ENCODE measurements at places on chromosomes 16 and 17.

DNA sequence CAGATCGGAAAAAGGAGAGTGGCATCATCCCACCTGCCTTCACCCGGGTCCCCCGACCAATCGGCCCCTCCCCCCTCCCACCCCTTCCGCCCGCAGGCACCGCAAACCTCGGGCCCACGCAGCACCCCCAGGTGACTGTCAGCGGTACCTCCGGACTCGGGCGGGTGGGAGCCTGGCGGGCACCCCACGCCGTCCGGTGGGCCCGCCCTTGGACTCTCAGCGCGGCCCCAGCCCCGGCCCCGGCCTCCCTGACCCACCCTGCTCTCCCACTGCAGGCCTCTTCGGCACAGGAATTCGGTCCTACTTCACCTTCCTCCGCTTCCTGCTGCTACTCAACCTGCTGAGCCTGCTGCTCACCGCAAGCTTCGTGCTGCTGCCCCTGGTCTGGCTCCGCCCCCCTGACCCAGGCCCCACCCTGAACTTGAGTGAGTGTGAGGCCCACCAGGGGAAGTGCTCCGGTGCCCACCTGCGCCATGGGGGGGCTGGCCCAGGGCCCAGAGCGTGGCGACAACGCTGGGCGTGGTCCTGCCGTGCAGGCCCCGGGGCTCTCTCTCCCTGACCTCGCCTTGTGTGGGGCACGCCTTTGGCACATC is 1.6 kb downstream of the TMC8 start:
- peak; percentile 73 for DNase-seq

GRCh38 chr17:7590743-7591142 is 849 bp upstream of the SOX15 start:
- no peak for DNase-seq

GRCh38 chr17:8836821-8837562 is 30.5 kb downstream of the PIK3R6 start:
- no peak for DNase-seq

DNA sequence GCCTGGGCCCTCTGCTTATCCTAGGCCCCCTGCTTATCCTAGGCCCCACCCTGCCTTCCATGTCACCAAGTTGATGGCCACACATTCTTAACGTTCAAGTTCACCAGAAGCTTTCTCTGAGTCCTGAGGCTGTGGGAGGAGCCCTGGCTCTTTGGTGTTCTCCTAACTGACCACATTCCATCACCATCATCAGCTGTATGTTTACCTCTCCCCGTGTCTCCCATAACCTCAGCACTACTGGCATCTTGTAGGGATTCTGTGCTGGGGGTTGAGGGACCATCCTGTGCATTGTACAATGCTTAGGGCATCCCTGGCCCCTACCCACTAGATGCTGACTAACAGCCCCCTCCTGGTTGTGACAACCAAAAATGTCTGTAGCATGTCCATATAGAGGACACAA is 99.3 kb downstream of the NDE1 start:
- no peak for DNase-seq

- DNase-seq = no peak
Observed at GRCh38 chr17:42283241-42284023, 4.9 kb upstream of the STAT5A start.

DNA sequence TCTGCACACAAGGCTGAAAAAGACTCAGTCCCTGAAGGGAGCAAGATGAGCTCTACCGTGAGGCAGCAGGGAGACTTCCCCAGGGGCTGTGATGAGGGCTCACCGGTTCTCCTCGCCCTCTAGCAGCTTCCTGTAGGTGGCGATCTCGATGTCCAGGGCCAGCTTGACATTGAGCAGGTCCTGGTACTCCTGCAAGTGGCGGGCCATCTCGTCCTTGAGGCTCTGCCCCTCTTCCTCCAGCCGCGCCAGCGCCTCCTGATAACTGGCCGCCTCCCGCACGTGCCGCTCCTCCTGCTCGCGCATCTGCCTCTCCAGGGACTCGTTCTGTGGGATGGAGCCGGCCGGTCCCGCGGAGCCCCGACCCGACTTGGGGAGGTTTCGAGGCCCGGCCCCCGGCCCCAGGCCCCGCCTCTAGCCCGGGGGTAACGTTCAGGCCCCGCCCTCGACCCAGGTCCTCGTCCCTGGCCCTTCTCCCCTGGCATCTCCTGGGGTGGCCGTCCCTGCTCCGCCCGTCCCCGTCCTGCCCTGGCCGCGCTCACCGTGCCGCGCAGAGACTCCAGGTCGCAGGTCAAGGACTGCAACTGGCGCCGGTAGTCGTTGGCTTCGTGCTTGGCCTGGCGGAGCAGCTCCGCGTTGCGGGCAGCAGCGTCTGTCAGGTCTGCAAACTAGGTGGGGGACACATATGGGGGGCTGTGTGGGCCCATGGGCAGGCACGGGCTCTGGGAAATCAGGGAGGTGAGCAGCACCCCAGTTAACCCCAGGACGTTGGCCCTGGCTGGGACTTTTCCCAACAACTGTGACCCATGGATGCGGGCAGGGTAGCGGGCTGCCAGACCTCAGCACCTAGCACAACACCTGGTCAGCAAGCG is 3.9 kb downstream of the GFAP start:
- no peak for DNase-seq

DNA sequence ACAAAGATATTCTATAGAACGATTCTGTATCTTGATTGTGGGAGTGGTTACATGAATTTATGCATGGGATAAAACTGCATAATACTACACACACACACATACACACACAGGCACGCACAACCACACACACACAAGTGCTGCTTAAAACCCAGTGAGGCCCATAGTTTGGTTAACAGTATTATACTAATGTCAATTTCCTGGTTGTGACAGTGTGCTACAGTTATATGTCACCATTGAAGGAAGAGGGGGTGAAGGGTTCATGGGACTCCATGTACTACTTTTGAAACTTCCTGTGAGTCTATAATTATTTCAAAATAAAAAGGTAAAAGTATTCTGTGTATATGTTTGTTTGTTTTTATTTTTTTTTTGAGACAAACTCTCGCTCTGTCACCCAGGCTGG is 8.1 kb downstream of the ZC3H7A start:
- DNase-seq = no peak

GRCh38 chr17:61656721-61657217 is 65.8 kb upstream of the NACA2 start:
- DNase-seq = no peak

GRCh38 chr16:87569601-87570571 is 32.4 kb upstream of the JPH3 start:
- no peak for DNase-seq

DNA sequence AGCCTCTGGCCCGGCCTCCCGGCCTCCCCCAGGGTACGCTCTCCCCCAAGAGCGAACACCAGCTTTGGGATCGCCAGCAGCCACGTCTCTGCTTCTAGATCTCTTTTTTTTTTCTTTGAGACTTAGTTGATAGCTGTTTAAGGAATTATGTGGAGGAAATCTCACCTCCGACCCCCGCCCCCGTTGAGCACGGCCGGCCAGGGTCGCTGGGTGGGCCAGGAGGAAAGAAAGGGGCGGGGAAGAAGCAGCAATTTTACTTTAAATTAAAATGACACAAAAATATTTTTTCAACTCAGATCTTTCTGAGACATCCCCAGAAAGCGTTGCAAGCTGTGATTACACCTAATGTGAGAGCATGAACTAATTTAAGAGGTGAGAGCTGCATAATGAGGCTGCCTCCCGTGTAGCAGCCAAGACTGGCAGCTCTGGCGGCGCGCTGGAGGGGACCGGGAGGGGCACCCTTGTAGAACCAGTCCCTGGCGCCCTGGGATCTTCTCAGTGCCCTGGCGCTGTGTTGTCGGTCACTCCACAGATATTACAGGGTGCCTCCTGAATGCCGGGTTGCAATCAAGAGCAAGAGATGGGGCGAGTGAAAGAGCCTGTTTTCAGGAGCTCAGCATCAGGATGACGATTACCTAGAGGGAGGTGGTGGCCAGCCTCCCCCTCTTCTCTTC is 1.9 kb upstream of the CBLN1 start:
- DNase-seq = no peak

DNA sequence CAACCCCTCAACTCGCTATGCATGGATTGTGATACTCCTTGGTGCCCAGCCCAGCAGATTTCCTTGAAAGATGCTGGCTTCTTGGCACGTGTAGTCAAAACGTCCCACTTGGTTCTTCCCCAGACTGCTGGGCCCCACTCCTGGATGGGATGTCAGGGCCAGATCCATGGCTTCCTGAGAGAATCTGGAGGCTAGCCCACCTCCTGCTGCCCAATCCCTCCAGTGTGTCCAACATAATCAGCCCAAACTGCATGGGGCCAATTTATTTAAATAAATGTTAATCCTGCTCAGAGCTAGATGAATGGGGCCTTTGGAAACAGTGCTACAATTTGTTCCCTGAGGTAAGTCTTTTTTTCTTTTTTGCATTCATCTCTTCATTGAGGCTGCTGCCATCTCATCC is 49.4 kb downstream of the WSB1 start:
- no peak for DNase-seq

- DNase-seq = no peak
Observed at GRCh38 chr17:58531122-58531521, 16.7 kb upstream of the MTMR4 start.

GRCh38 chr17:61491981-61492380 is 39.8 kb downstream of the TBX4 start:
- no peak for DNase-seq

DNA sequence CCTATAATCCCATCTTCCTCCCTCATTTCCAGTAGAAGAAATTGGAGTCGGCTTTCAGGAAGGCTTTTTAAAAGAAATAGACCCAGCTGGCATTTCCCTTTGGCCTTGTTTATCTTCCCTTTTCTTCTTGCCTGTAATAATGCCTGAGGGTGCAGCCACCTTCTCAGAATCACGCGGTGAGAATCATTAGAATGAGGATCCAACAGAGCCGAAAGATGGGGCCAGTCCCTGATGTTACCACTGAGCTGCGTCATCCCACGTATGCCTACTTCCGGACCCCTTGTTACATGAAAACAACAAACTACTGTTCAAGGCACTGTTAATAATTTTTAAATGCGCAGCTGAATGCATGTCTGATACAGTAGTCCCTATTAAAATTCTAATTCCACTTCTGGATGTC is 24.1 kb downstream of the SDR42E1 start:
- no peak for DNase-seq

- DNase-seq = no peak
Observed at GRCh38 chr16:52773026-52773425, 226.1 kb upstream of the TOX3 start.

DNA sequence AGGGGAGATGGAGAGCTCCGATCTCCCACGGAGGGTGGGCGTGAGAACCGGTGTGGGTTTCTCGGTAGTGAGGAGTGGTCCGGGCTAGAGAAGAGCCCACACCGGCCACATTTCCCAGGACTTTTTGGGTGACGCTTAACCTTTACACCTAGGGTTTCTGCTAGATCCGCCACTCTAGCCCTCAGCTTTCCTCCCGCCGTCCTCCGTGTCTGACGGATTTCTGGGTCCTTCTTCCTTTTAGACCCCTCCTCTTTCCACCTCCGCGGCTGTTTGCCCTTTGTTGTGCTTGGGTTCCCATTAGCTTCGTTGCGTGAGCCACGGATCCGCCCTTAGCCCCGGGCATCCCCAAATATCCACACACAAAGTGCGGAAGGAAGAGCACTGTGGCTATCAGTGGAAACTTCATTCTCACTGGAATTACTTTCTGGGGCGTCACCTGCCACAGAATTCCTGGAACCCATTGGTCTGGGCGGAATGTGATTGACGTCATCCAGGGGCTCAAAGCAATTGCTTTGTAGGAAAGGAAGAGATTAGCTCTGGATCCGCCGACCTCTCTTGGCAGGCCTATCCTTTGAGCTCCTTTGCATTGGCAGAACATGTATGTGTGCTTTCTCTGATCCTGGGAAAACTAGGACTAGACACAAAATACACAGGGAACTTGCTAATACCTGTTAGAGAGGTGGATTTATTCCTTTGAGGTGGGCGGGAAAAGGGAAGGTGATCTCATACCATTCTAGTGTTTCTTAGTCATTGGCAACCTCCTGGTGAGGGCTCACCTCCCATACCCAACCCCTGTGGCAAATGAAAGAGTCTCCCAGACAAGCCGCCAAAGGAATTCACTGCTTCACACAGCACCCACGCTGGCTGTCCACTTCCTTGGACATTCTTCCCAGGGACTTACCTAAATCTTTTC is 654 bp downstream of the TNFAIP1 start:
- DNase-seq = peak; percentile 22

DNA sequence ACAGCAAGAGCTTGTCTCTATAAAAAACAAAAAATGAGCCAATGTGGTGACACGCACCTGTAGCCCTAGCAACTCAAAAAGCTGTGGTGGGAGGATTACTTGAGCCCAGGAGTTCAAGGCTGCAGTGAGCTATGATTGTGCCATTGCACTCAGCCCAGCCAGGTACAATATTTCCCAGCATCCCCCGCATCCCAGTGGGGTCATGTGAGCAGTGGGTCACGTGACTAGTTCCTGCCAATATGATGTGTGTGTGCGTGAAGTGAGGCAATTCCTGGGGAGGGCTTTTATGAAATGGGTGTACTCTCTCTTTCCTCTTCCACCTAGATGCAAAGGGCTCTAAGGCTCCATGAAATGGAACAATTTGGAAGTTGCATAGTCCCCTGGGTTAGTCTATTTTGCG is 81.3 kb downstream of the GSG1L start:
- DNase-seq = no peak

GRCh38 chr17:72099919-72100318 is 20.9 kb upstream of the SOX9 start:
- DNase-seq = no peak

Measured in CMK (cell line).